ENCODE measurements at places on chromosomes 2 and 18.

DNA sequence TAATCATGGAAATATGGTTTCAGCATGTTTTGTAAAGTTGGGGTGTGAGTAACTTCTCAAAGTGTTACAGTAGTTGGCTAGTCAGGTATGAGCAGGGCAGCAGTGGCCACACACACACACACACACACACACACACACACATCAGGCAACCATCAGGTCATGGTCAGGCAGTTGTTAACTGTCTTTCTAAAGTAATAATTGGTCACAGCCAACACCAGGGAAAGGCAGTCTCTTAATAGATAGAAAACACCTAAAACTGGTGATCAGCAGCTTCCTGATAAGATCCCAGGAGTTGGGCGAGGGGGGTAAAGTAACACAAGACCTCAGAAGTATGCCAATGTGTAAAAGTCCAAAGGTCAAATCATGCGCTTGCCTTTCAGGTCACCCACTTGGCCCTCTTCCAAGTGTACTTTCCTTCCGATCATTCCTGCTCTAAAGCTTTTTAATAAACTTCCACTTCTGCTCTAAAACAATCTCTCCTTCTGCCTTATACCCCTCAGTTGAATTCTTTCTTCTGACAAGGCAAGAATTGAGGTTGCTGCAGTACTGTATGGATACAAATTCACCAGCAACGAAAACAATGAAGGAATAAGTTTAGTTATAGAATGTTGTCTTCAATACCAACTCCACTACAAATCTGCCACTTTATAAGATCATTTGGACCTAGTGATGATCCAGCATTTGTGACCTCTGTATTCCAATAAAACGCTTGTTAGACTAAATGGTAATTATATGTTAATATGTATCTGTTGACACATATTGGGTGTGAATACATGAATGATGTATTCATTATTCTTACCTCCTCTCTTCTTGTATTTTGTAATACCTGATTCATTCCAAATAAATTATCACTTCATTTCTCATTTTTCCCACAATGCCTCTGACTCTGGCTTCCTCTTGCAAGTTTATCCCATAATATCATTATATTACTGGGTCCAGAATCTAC, 254.3 kb downstream of the METTL4 start:
- no peak for DNase-seq

DNA sequence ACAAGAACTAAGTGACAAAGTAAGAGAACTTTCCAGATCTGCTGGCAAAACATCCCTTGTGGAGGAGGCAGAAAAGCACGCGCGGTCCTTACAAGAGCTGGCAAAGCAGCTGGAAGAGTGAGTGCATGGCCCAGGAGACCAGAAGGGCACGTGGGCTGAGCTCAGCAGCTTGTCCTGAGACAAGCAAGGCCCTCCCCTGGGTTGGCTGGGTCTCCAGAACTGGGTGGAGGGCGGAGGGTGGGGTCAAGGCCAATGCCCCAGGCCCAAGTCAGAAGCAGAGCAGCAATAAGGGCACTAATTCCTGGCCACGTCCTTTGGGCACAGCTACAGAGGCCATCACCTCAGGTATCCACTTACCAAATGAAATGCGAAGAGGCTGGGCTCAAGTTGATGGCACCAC, 110.6 kb upstream of the TTC39C start:
- DNase-seq = no peak

- no peak for DNase-seq
These were observed 67.5 kb downstream of the LTBP1 start for GRCh38 chr2:33014268-33014667.

DNA sequence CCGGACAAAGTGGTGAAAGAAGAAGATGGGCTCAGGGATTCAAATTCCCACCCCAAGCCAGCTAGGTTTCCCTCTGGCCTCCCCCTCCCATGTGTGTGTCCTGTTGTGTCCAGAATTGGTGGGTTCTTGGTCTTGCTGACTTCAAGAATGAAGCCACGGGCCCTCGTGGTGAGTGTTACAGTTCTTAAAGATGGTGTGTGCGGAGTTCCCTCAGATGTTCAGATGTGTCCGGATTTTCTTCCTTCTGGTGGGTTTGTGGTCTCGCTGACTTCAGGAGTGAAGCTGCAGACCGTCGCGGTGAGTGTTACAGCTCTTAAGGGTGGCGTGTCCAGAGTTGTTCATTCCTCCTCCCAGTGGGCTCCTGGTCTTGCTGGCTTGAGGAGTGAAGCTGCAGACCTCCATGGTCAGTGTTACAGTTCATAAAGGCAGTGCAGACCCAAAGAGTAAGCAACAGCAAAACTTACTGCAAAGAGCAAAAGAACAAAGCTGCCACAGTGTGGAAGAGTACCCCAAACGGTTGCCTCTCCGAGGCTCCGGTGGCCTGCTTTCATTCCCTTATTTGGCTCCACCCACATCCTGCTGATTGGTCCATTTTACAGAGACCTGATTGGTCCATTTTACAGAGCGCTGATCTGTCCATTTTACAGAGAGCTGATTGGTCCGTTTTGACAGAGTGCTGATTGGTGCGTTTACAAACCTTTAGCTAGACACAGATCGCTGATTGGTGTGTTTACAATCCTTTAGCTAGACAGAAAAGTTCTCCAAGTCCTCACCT, 37.7 kb upstream of the KLF11 start:
- no peak for DNase-seq

DNA sequence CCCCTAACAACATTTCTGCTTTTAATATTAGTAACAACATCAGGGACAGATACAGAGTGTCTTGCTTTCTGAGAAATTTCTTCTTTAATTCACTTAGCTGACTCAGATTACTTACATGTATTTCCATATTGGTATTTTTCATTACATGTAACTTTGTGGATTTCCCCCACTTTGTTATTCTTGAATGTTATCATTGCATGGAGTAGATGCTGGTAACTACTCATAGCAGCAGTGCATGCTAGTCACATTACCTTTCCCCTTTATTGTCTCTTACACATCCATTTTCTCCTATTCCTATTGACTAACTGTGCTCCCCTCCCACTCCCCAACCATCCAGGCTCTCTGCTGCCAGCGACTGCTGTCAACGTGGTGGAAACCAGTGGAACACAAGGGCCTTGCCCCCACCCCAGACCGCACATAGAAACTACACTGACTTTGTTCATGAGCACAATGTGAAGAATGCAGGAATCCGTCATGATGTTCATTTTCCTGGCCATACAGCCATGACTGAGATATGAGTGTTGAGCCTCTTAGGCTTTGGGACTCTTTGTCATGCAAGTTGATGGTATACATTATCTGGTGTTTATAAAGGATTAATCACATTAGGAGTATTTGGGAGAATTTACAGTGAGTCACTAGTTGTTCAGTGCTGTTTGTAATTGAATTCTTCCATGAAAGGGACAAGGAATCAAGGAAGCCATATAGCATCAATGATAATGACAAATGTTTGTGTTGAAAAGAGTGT, 91.0 kb downstream of the EPB41L5 start:
- DNase-seq = peak; percentile 99

DNA sequence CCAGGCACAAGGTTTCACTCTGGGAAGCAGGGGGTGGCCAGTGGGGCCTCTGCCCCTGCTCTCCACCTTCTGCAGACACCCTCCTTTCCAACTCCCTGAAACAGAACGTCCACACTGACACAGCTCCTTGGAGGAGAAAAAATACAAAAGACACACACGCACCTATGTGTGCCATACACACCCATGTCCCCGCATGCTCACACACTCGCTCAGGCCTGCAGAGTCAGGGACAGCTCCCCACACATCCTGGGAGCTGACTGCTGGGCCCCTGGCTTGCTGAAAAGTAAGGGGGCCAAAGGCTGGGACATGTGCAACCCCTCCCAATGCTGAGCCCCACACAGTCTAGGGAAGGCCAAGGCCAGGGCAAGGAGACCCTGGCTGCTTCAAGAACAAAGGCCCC, 200.5 kb downstream of the TNS1 start:
- no peak for DNase-seq

DNA sequence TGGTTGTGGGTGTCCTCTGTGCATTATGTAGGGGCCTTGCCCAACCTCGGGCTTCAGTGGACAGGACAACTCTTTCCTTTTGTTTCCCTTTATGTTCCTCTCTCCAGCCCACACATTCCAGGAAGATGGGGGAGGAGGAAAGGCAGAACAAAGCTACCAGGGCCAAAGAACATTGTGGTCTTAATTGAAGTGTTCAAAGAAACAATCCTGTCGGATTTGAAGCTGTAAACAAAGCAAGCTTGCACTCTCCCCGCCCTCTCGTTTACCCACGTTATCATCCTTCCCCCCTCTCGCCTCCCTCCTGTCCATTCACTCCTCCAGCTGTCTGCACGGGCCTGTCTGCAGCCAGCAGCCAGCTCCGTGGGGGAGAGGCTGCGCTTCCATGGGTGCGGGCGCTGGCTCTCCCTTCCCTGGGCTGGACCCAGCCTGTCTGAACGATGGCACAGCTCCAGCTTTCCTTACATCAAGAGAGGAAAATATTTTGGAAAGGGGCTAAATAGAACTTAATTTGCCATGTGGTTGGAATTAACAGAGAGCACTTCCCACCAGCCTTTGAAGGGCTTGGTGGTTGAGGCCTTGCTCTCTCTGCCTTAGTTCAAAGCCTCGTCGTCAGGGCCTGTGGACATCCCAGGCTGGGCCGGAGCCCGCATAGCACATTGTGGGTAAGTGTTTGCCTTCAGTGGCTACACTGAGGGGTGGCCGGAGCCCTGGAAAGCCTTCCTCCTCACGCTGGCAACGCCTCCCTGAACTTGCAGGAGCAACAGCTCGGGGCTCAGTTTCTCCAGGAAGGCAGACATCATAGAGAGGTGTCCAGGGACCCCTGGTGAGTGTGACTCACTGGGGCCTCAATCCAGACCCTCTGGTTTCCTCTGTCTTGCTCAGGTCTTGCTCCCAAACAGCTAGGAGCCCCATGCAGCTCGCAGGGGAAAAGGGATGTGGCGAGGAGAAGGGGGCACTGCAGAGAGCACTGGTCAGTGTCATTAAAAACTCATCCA, 60.6 kb upstream of the HS6ST1 start:
- DNase-seq = peak; percentile 89

GRCh38 chr2:217611626-217612127, 391.1 kb downstream of the TNS1 start:
- no peak for DNase-seq

DNA sequence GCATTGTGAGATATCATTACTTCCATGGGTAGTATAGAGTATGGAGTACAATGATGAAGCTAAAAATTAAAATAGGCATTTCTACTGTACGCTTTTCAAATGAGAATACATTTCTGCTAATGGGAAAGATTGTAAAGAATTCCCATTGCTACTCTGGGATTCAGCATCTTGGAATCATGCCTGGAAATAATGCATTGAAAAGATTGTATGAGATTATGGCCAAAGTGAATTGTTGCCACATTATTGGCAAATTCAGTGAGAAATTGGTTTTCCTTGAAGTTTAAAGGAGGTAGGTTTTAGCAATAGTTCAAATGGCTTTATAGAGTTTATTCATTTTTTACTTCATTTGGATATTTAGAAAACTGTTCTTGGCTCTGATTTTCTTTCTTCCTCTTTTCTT, 157.9 kb downstream of the GULP1 start:
- peak; percentile 58 for DNase-seq

- DNase-seq = peak; percentile 96
These were observed 12.4 kb downstream of the COPS8 start for GRCh38 chr2:237097911-237098702.
